ENCODE measurements at places on chromosomes 12 and 14. TPM values are rescaled to one million over a fixed set of nuclear protein-coding genes. Genes with fewer than 3 reads are reported as not detected.

DNA sequence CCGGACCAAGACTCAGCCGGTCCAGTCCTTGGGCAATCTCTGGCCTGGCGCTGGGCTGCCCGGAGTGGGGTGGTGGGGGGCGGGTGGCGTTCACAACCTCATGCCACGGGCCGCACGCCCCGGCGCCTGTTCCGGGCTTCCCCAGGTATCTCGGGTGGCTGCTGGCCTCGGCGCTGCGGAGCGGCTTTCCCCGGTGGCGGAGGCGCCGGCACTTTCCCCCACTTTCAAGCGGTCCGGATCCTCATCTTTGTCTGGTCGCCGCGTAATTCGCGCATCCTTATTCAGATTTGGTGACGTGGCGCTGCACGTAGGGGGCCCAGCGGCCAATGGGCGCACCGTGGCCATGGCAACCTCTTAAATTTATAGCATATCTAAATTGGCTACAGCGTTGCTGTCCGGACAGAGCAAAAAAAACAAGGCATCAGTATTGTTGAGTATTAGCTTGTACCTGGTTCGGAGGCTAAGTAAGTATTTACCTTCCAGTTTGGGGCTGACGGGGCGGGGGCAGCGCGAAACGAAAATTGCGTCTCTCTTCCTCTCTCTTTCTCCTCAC, at the start of gene LHX5:
Gene LHX5 (minus strand): TSS at position 253 of the 553 bp plus-strand sequence. CDS start 373 bp downstream, outside the sequence.
- DNase-seq = no peak
- peaks cover 15% of the 10 kb centered on the region for H3K4me1 ChIP-seq
- no peak within 1 kb of the TSS for H3K27ac ChIP-seq

DNA sequence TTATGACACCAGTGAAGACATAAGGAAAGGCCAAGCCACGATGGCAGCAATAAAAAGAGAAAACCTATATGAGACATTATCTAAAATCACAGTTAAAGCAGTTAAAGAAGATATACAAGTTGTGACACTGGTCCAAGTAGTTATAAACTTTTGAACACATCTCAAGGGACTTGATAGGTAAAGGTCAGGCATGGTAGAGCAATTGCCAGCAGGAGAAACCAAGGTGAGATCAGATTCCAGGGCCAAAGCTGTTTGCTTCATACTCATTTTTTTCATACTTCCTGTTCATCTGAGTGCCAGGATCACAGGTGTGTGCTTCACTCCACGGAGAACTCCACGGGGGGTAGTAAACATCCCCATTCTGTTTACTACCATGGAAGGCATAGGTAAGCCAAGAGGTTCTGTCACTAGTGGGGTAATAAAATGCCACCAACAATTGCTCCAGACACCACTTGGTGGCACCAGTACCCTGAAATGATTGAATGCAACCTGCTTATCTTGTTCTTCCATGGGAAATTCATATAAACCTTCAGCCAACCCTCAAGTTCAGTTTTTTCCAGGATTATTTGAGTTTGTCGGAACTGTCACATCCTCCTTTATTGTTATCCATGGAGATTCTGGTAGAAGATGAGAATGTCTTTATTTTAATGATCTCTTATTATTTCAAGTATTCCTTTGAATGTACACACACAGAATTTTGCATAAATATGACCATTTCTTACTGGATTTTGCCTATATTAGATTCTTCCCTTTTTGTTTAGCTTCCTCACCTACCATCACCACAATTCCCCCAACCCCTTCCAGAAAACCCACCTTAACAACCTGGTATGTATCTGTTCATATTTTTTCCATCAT, 59.2 kb upstream of the TSPAN8 start:
- peak; percentile 56 for DNase-seq
- no peak overlapping the region for H3K4me3 ChIP-seq
- H3K4me1 ChIP-seq = no peaks in the 10 kb centered on the region
- no peaks in the 10 kb centered on the region for H3K27me3 ChIP-seq
- no peak overlapping the region for H3K27ac ChIP-seq
- no peaks in the 10 kb centered on the region for H3K36me3 ChIP-seq

- H3K27me3 ChIP-seq = no peaks in the 10 kb centered on the region
- H3K27ac ChIP-seq = no peak overlapping the region
- no peak overlapping the region for H3K4me3 ChIP-seq
- no peaks in the 10 kb centered on the region for H3K36me3 ChIP-seq
These were observed 231.6 kb upstream of the KRR1 start for GRCh38 chr12:75742961-75743360.

GRCh38 chr14:69101331-69101826, 51.5 kb downstream of the DCAF5 start:
- H3K27ac ChIP-seq = no peak overlapping the region
- DNase-seq = no peak
- peaks cover 3% of the 10 kb centered on the region for H3K36me3 ChIP-seq
- no peak overlapping the region for H3K4me3 ChIP-seq

GRCh38 chr12:56336361-56337167, 2.1 kb upstream of the IL23A start:
- H3K36me3 ChIP-seq = no peaks in the 10 kb centered on the region
- no peak for DNase-seq
- H3K27ac ChIP-seq = no peak overlapping the region
- H3K4me1 ChIP-seq = peaks cover 5% of the 10 kb centered on the region
- H3K27me3 ChIP-seq = no peaks in the 10 kb centered on the region

DNA sequence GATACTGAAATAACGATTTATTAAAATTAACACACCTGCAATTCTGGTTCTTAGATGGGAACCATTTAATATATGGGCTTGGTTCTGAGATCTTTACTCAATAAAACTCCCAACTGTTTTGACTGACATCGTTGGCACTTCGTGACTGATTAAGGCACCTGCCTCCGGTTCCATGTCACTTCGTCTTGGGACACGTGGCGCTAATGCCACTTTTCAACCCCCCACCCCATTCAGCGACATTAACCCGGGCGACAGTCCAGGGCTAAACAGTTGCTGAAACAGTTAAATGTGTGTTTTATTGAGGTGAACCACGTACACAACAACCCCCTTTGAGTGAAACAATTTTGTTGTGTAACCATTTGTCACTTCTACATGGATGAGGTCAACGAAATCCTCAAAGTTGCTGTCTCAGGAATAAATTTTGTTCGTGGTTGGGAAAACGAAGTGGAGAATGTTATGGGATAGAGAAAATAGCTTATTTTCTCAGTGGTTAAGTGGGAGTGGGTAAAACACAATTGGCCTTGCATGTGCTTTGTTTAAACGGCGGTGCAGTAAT, 9.9 kb upstream of the SLC38A2 start:
- H3K27ac ChIP-seq = peak overlapping the region; percentile 98
- peak; percentile 39 for DNase-seq
- peaks cover 5% of the 10 kb centered on the region for H3K4me1 ChIP-seq
- no peaks in the 10 kb centered on the region for H3K36me3 ChIP-seq
- H3K4me3 ChIP-seq = peak overlapping the region; percentile 81
- H3K27me3 ChIP-seq = no peaks in the 10 kb centered on the region

- peaks cover 3% of the 10 kb centered on the region for H3K36me3 ChIP-seq
- H3K4me1 ChIP-seq = peaks cover 26% of the 10 kb centered on the region
- no peaks in the 10 kb centered on the region for H3K27me3 ChIP-seq
- DNase-seq = peak; percentile 34
- H3K27ac ChIP-seq = peak overlapping the region; percentile 73
These were observed 717 bp downstream of the PPHLN1 start for GRCh38 chr12:42326541-42327226.

Gene ST8SIA1
- total RNA-seq = 1.0 TPM

Gene CD69
- 2.7 TPM for total RNA-seq

Gene FAM161B
- total RNA-seq = 1.4 TPM

Gene ITGB7
- total RNA-seq = 1.8 TPM
